Stimulated activated CD4-positive, alpha-beta T cell treated with anti-CD3 and anti-CD28 coated beads, TNF-alpha, amount 100 ng/mL, for 48 hours (primary cell): ENCODE measurements at places on chromosomes 13 and 19.

GRCh38 chr13:21338639-21339278 lies 120.3 kb downstream of the ZDHHC20 start:
- DNase-seq, result no peak

DNA sequence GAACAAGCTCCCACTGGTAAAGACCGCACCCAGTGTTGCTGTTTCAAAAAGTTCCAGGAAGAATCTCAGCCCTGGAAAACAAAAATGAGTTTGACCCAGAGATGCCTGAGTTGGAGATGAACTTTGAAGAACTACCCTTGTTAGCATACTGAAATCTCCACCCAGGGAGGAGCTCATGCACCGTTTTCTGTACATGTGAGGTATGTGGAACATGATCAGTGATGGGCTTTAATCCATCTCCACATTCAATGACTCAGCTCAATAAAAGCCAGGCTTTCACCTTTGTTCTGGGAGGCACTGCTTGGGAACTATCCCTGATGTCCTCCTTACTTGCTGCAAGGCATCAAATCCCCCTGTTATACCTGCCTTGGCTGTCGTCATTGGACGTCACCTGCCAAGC lies 279.9 kb downstream of the UQCRFS1 start:
- no peak for DNase-seq

- DNase-seq, result peak; percentile 36
Measured at GRCh38 chr19:17522988-17523872, 11.8 kb downstream of the PGLS start.

DNA sequence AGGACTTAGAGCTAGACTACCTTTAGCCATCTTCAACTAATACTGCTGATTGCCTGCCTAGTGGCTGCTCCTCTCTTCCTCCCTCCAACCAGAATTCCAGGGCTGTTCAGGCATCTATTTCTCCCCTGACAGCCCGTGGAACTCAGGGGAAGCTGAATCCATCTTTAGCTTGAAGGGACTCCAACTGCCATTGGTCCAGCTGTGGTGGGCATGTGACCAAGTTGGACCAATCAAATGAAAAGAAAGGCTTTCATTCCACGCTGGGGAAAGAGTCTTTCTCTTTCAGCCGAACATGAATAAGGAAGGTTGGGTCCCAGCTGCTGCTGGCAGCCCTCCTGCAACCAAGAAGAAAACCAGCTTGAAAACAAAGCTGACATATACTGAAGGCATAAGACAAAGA lies 168.5 kb upstream of the OBI1 start:
- no peak for DNase-seq
